Epithelial cell of proximal tubule (primary cell): ENCODE measurements at places on chromosomes 7 and 10.

- DNase-seq: no peak
Observed at GRCh38 chr10:124237282-124237961, 144.0 kb upstream of the CHST15 start.

GRCh38 chr10:62183857-62184795 is 84.5 kb downstream of the RTKN2 start:
- DNase-seq: no peak

DNA sequence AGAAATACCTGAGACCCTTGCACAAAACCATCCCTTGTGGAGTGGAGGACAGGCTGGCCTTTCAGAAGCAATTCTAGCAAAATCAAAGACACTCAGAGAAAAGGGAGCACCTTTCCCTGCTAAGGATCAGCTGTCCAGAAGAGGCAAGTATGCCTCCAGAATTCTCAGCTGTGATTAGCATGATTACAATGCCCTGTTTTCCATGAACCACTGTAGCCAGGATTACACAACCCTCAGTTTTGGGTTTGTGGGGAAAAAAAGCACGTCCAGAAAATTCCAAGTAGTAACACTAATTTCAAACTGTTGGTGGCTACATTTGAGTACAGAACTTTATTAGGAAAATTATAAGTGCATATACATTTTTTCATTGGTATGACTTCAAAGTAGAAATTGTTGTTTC is 15.0 kb downstream of the CXCL12 start:
- DNase-seq: no peak

DNA sequence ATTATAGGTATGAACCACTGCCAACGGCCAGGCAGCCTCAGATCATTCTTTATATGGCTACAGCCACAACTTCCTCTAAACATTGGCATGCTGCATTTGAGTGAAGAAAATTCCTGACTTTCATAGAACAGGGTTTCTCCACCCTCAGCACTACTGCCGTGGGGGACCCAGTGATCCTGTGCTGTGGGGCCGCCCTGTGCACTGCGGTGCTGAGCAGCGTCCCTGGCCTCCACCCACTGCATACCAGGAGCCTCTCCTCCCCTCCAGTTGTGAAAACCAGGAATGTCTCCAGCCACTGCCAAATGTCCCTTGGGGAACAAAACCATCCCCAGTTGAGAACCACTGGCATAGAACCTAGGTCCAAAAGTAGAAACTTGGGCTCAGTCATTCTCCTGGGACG is 15.8 kb downstream of the CNPY1 start:
- DNase-seq: no peak

DNA sequence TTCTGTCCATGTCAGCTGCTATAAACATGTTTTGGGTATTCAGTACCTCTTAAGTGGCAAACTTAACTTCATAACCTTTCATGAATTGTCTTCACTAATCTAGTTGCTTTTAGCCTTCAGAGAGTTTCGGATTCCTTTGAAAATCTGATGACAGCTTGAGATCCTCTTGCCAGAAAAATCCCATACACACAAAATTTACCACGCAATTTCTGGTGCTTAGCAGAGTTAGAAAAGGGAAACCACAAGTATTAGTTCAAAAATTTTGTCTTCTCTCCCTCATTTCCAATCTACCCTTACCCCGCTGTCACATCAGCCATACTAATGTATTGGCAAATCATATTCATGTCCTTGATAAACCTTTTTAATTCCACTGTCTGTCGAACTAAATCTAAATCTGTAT is 72.7 kb upstream of the TMEM106B start:
- DNase-seq: no peak

DNA sequence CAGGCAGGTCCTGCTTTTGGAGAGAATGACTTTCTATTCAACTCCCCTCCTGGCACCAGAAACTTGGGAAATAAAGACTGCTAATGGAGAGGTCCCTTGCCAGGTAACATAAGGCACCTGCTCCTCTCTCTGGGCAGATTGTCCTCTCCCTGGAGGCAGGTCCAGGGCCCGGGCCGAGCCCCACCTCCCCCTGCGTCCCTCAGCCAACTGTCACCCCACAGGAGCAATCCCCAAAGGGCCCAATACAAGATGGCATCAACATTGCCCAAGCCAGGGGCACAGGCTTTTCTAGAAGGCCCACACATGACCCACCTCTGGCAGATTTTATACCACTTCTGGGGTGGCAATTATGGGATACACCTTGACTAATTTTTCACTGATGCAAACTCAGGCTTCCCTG is 145.2 kb downstream of the HERPUD2 start:
- DNase-seq: no peak

DNA sequence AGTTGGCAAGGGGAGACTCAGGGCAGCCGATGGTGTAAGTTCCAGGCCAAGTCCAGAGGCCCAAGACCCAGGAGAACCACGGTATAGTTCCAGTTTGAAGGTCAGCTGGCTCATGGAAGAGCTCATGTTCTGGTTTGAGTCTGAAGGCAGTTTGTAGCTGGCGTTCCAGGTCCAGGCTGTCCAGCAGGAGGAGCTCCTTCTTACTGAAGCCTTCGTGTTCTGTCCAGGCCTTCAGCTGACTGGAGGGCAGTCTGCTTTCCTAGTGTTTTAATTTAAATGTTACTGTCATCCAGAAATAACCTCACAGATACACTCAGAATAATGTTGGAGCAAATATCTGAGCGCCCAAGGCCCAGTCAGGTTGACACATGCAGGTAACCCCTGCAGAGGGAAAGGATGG is 4.2 kb downstream of the SUN1 start:
- no peak for DNase-seq

GRCh38 chr7:97752215-97752614 is 20.3 kb downstream of the TAC1 start:
- no peak for DNase-seq

GRCh38 chr7:22607180-22607579 is 107.2 kb upstream of the STEAP1B start:
- DNase-seq: no peak

DNA sequence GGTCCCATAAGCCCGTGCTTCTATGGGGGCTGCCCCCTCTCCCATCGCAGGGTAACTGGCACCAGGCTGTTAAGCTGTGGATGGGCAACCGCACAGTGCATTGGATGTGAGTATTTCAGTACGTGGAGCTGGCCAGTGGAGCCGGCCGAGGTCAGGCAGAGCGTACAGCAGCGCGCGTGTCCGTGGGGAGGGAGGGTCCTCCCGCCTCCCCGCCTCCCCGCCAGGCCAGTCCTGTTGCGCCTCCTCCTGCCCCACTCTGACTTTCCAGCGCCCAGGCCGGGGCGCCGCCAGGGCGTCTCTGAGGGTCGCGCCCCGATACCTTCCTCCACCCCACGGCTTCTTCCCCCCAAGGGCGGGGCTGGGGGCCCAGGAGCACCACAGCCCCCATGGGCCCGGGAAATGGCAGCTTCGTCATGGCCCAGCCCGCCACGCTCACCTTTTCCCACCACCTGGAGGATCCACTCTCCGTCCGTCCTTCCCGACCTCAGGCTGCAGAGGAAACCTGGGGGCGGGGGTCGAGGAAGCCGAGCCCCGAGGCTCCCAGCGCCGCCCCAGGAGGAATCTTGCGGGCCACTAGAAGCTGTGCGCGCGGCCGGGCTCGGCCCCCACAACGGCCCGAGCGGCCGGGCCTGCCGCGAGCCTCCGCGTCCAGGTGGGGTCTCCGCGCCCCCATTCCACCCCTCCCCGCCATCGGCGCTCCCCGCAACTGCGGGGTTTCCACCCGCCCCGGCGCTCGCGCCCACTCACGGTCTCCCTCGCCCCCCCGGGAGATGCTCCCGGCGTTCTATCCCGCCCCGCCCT is 831 bp upstream of the PFKP start:
- DNase-seq: no peak

DNA sequence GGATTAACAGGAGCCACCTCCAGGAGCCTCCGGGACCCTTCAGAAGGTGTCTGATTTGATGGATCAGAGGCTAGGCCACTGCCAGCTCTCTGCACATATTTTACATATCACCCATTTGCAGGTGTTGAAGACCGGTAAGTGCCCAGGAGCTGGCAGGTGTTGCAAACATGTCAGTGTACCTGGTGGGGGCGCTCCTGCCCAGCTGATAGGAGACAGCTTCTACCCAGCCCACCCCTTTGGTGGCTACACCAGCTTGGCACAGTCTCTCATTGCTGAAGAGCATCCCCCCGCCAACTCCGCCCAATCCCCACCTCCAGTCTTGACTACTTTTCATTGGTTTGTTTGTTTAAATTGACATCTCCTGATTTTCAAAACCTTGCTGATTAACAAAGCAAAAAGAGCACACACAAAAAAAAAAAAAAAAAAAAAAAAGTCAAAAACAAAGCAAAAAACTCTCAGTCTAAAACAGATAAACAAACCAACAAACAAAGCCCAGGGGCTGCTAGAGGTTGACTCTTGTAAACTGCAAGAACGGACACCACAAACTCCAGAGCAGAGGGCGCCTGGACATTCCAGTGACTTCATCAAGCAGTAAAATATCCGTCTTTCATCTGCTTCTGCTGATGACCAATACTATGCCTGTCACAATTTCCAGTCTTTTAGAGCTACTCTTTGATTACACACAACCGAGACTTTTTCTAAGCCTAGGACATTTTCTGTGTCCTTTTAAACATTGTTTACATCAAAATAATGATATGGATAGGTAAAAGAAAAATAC is 275.3 kb downstream of the NRG3 start:
- no peak for DNase-seq

DNA sequence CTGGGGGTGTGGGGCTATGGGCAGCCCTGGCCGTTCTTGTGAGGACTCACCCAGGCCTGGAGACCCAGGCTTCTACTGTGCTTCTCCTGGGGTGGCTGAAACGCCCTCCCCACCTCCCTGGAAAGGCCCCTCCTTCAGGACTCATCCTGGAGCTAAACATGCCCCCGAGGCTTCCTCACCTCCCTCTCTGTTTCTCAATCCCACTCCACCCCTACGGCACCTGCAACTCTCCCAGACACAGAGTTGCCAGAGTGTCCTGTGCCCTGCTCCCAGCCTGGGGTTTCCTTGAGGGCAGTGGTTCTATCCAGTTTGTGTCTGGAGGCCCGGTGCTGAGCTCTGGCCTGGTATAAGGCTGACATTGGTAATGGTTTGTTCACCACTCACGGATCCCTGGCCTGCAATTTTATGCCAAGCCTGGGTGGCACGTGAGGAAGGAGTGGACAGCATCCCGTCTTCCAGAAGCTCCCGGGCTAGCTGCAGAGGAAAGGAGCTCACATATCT is 68.0 kb downstream of the GRID1 start:
- DNase-seq: no peak

GRCh38 chr7:77985232-77985973 is 186.8 kb downstream of the PHTF2 start:
- DNase-seq: no peak

- DNase-seq: no peak
Observed at GRCh38 chr10:87559392-87559791, 54.7 kb downstream of the MINPP1 start.

DNA sequence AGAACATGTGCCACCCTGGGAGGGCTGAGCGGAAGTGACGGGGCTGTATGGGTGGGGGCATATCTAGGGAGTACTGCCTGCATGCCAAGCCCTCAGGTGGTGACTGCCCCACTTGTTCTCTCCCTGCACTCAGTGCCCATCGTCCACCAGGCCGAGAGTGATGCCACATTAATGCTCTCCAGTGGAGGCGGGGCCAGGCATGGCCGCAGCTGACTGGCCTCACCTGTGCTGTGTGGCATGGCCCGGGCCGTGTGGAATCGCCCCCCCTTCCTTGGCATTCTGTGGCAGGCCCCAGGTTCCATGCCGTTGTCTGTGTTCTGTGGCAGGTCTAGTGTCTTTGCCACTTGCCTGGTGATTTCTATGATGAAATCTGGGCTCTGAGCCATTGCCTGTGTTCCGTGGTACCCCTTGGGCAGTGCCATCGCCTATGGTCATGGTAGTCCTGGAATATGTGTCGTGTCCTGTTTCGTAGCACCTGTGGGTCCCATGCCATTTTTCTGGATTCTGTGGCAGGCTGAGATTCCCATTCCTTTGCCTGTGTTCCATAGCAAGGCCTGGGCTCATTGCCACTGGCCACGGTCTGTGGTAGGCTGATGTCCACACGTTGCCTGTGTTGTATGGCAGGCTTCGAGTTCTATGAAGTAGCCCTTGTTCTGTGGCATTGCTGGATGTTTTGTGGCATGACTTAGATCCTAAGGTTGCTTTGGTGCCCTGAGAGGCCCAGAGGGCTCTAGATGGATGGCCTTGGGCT is 8.9 kb downstream of the FLNC start:
- DNase-seq: no peak

- DNase-seq: no peak
Observed at GRCh38 chr10:101099901-101100300, 31.2 kb upstream of the TLX1 start.

DNA sequence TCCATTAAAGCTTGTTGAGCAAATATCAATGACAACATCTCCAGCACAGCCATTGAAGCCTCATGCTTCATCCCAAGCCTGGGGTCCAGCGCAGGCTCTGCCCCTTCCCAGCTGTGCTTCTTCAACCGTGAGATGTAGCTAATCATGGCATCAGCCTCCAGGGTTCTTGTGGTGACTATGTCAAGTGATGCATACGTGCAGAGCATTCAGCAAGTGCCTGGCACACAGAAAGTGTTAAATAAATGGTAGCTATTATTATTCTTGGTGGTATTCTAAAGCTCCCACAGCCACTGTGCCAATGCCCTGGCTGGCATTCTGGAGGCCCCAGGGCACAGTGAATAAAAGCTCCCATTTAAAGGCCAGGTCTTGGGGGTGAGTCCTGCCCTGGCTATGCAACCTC is 146.6 kb downstream of the WDR11 start:
- DNase-seq: no peak

GRCh38 chr7:155868955-155869783 is 56.9 kb upstream of the SHH start:
- DNase-seq: no peak

DNA sequence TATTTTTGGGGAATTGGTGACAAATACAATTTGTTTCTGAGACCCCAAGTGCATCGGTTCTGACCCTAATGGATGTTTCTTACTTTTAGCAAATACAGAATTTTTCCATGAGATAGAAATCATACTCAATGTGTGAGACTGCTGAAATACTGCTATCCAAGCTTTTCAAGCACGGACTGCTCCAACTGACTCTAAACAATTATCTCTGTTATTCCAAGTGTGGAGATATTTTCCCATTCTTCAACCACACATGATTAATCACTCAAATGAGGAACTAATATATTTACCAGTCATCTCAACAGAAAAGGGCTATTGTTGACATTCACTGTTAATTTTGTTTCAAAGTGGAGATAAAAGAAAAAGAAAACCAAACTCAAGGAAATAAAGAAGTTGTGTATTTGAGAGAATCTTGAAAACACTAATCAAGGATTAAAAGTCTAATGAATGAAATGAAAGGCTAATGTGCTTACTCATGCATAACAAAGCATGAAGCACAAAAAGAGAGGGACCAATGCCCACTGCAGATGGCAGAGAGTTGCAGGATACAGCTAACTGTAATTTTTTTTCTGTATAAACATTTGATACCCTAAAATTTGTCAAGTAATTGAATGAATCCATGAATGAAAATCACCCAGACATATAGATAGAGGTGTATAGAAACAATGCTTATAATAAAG is 423.6 kb downstream of the DGKB start:
- DNase-seq: no peak

DNA sequence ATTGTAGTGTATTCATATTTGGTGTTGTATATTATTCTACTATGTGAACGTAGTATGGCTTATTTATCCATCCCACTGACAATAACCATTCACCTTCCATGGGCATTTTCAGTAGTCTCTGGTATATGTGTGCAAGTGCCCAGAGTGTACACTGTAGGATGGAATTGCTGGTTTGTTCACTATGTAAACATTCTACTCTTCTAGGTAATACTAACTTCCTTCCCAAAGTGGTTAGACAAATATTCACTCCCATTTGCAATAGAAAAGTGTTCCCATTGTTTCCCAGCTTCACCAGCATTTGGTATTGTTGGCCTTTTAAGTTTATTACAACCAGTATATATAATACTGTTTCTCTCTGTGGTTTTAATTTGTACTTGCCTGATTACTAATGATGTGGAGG is 153.7 kb downstream of the C7orf25 start:
- DNase-seq: no peak

- DNase-seq: no peak
Observed at GRCh38 chr10:128070161-128070560, 56.1 kb downstream of the MKI67 start.
